A172 (cell line): ENCODE measurements at places on chromosomes 16 and 17.

- DNase-seq: peak; percentile 85
Observed at GRCh38 chr17:18363101-18364049, at the start of gene SHMT1. SHMT1 (minus strand) TSS chr17:18363550; CDS start chr17:18355981, 7,569 bp downstream.

DNA sequence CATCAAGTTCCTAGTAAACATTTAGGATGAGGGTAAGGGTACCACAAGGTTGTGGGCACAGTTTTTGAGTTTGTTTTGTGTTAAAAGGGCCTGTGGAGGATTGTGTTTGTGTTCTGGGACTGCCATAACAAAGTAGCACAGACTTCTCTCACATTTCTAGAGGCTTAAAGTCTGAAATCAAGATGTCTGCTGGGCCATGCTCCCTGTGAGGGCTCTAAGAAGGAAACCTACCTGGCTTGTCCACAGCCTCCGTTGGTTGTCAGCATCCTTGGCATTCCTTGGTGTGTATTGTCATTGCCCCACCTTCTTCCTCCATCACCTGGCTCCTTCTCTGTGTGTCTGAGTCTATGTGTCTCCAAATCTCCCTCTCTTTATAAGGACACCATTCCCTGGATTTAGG lies 808.1 kb upstream of the RBFOX1 start:
- DNase-seq: no peak

GRCh38 chr17:8953156-8953885 lies 12.2 kb downstream of the PIK3R5 start:
- DNase-seq: no peak

DNA sequence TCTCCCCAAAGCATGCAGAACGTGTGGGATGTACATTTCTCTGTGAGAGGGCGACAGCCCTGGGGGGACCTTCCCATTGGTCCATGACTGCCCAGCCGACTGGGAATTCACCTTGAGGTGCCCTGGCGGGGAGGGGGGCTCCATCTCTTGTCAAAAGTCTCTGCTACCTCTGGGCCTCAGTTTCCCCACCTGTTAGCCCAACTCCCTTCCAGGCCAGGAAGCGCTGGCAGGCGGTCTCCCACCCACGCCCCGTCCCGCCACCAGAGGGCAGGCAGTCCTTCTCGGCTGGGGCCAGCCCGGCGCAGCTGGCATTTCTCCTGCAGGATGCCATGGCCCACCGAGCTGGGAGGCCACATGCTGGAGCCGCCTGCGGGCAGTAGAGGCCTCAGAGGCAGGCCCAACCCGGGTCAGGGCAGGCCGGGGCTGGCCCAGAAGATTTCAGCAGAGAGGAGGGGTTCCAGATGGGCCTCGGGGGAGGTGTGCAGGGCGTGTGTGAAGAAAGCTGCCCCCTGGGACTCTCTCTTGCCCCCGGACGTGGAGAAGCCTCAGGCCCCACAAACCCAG lies 16.6 kb downstream of the CD7 start:
- peak; percentile 33 for DNase-seq

DNA sequence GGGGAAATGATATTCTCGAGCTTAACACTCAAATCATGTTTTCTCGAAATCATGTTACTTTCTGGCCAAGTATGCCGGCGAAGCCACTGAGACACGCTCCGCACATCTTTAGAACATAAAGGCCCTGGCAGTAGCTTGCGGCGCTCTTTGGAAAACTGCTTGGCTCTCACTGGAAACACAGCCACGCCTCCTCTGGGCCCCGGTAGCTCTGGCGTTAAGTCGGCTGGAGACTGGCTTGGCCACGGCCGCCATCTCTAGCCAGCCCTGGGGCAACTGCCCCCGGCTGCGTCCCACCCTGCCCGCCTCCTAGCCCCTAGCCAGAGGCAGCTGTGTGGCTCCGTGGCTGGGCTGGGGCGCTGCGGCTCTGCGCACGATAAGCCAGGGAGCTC lies 9.2 kb upstream of the BAIAP2 start:
- DNase-seq: no peak

DNA sequence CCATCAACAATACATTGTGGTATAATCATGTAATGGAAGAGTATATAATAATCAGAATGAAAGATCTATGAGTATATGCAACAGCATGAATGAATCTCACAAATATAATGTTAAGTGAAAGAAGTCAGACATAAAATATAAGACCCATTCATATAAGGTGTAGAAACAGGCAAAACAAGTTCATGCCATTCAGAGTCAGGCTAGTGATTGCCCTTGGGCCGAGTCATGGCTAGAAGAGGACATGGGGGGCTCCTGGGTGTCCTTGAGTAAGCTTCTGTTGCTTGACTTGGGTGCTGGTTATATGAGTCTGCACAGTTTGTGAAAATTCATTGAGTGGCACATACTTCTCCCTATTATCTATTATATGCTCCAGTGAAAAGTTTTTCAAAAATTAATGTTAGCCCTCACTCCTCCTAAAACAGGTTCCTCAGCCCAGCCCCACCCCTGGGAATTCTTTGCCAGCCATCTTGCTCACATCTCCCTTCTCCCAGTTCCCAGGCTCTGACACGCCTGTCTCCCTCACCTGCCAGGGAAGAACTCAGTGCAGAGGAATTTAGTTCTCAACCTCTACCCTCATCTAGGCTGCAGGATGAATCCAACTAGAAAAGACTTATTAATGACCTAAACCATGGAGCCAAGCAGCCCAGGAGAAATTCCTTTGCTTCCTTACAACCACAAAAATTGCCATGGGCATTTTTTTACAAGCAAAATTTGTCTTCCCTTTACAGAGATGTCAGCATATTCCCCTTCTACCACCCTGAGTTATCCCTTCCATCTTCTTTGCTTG lies 52.4 kb upstream of the NFAT5 start:
- peak; percentile 97 for DNase-seq

DNA sequence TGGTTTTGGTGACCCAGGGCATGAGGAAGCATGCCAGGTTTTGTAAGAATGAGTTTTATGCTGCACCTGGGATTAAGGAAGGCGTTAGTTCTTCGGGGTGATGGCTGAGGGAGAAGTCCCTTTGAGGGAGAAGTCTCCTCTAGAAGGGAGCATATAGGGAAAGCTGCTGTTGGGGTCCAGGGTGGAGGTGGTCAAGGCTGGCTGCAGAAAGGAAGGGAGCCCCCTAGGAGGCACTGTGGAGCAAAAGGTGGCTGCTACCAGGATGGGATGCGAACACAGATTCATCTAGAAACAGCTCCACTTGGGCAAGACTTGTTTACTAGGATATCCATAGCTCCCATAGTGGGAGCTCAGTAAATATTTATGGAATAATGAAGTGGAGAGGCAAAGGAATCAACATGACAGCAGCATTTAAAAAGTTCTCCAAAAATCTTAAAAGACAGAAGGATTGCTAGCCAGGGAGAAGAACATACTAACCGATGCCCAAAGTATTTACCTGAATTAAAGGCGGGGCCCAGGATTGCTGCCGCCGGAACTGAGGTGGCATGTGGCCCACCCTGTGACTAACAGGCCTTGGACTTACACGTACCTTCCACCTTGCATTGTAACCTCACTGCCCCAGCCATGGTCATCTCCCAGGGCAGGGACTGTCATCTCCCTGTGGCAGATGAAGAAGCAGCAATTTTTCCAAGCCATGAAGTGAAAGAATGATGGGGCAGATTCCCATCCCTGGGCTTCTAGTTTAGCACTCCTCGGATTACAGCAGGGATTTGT lies 7.1 kb upstream of the LPCAT2 start:
- DNase-seq: no peak

- no peak for DNase-seq
Observed at GRCh38 chr17:48993951-48994350, 3.2 kb upstream of the IGF2BP1 start.

- peak; percentile 57 for DNase-seq
Observed at GRCh38 chr17:74288785-74289184, 14.8 kb downstream of the DNAI2 start.

GRCh38 chr16:76705892-76706291 lies 428.7 kb downstream of the CNTNAP4 start:
- DNase-seq: no peak

DNA sequence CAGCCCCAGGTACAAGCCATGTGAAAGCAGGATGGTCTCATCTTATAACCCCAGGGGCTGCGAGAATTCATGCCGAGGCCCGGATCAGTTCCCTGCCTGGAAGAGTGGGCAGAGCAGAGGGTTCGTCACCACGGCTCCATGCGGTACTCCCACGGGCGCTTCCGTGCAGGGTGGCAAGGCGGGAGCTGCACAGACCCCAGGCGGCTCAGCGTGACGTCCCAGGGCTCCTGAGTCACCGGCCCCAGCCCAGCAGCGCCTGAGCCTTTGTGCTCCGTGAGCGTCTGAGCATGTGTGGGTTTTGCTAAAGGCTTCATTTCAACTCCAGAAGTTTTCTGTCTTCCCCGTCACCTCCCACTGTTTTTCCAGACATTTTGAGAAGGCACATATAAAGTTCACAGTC lies 71.2 kb upstream of the CHMP6 start:
- no peak for DNase-seq

DNA sequence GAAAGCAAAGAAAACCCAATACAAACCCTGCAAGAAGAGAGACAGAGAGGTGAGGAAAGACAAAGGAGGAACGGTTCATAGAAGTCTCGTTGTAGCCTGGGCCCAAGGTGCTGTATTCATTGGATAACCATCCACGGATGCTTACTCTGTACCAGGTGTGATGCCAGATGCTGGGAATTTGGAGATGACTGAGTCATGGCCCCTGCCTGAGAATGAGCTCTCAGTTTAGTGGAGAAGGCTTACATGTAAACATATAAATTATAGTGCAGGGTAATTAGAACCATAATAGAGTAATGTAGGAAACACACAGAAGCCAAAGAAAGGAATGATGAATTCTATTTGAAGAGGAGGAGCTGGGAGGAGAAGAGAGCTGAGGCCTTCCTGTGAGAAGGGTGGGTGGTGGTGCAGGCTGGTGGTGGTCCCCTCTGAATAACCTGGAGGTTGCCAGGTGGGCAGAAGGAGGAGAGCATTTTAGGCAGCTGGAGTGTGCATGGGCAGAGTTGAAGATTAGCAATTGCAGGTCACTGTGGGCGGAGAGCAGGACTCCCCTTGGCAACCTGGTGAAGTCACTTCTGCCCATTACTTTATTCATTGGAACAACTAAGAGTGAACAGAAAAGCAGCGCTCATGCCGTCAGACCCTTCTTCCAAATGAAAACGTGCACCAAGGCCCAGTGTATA lies 7.7 kb upstream of the ZG16 start:
- no peak for DNase-seq

DNA sequence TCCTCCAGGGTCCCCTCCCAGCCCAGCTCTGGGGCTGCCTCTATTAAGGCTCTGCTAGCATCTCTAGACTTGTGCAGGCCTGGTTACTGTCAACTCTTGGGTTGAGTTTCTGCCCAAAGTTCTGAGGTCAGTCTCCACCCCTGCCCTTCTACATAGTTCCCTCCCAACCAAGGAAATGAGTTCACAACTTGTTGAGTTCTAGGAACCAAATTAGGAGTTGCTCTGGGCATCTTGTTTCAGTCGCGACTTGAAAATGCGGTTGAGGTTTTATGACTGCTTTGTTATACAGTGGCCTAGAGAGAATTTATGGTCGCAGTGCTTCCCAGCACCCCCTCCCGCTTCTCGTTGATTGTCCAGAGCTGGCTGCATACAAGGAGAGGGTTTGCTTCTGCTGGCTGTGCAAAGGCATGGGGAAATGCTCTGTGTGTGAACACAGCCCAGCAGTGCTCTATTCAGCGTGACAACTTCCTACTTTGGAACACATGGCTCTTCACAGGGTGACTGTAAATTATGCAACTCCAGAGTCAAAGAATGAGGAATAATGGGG lies 20.2 kb downstream of the GNAO1 start:
- DNase-seq: no peak

GRCh38 chr17:78940258-78940657 lies 15.1 kb upstream of the TIMP2 start:
- no peak for DNase-seq

DNA sequence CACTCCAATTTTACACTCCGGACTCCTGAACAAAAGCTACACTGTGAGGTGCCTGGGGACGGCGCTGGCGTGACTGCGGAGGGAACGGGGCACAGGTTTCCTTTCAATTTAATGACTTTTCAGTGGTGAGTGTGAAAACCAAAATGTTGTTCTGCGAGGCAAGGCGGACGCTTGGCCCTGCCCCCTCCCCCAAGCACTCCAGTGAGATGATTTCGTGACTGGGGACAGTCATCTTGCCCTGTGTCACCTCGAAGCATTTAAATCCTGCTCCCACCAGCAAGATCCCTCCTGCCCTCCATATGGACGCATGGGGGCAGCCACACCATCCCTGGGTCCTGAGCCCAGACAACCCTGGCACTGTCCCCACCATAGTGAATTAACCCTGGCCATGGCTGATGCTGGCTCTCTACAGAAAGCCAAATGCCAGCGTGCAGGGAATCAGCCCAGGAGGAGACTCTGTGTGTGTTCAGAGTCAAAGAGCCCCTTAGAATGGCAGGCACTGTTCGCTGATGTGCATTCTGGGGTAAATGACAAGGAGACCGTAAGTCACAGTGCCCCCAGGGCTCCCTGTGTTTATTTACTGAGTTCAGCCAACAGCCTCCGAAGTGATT lies 41.0 kb downstream of the C16orf95 start:
- no peak for DNase-seq

DNA sequence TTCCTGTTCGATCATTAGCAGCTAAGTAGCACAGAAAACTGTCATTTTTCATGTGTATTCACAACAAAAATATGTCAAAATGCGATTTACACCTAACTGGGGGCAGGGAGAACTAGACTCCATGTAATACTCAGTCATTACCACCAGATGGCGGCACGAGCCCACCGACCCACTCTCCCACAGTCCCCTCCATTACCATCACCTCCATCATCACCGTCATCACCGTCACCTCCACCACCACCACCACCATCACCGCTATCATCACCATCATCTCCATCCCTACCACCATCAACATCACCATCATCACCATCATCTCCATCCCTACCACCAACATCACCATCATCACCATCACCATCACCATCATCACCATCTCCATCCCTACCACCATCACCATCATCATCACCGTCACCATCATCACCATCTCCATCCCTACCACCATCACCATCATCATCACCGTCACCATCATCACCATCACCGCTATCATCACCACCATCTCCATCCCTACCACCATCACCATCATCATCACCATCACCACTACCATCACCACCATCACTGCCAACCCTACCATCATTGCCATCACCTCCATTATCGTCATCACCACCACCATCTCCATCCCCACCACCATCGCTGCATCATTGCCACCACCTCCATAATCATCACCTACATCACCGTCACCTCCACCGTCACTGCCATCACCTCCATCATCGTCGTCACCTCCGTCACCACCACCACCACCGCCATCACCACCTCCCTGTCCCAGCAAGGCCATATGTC lies 14.4 kb downstream of the NDUFAF8 start:
- DNase-seq: peak; percentile 52

GRCh38 chr17:82638183-82638773 lies 10.0 kb downstream of the WDR45B start:
- no peak for DNase-seq
